ENCODE measurements at places on chromosomes 13 and 19. TPM values are rescaled to one million over a fixed set of nuclear protein-coding genes. Genes with fewer than 3 reads are reported as not detected.

DNA sequence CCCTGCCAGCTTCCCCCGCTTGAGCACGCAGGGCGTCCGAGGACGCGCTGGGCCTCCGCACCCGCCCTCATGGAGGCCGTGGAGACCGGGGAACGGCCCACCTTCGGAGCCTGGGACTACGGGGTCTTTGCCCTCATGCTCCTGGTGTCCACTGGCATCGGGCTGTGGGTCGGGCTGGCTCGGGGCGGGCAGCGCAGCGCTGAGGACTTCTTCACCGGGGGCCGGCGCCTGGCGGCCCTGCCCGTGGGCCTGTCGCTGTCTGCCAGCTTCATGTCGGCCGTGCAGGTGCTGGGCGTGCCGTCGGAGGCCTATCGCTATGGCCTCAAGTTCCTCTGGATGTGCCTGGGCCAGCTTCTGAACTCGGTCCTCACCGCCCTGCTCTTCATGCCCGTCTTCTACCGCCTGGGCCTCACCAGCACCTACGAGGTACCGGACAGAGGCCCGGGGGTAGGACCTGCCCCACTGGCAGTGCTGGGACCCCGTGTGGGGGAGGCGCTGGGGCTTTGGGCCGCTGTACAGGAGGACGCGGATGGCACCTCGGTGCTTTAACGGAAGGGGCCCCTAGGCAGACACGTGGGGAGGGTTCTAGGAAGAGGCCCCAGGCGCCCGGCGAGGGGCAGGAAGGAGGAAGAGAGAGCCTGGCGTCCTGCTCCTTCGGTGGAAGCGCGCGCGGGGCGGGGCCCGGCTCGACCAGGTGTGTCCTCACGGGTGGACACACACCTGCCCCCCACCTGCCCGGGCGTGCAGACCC lies 681 bp downstream of the SLC5A5 start:
- DNase-seq, result peak; percentile 52

GRCh38 chr13:44048326-44048725 lies 168.6 kb downstream of the LACC1 start:
- DNase-seq, result no peak

ZNF578 gene
- total RNA-seq, result 4.2 TPM

ANGPTL8 gene
- not detected for total RNA-seq

- peak; percentile 88 for DNase-seq
Measured at GRCh38 chr19:19105365-19106055, 32.8 kb downstream of the TMEM161A start.

DNA sequence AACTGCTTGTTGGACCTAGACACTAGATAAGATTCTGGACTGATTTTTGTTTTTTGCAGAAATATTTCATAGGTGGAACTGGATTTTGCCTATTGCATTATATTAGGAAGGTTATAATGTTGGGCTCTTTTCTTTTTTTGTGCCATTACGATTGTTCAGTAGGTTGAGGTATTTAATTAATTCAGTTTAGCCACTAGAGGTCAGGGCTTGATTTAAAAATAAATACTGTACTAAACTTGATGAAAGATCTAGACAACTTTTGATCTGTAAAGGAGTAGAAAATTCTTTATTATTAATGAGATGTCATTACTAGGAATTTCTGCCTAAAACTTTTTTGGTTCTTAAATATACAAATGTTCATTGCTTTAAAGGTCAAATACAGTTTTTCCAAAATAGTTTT lies 15.2 kb upstream of the SUPT20H start:
- DNase-seq, result no peak
